ENCODE measurements at places on chromosomes 3 and 15.
A peak's percentile ranks its signal among the peaks of the same experiment; 100 is the strongest.

GRCh38 chr3:166013073-166013679, 176.0 kb upstream of the BCHE start:
- DNase-seq = no peak

- DNase-seq = no peak
Observed at GRCh38 chr3:103077910-103078309, 643.1 kb downstream of the ZPLD1 start.

DNA sequence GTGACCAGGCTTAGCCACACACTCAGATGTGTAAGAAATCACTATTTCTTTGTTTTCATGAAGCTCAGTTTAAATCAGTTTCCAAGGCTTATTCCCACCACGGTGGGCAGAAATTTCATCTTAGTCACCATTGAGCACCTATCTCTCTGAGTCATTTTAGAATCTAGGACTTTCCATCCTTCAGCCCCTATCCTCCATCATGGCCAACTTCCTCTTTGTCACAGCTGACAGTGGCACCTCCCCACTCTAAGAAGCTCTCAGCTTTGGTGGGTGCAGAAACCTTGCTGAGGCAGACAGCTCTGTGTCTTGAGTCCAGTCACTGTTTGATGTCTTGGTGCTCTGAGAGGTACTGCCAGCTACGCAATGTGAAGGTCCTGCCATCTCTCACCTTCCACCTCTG, 32.9 kb downstream of the SNTN start:
- no peak for DNase-seq

DNA sequence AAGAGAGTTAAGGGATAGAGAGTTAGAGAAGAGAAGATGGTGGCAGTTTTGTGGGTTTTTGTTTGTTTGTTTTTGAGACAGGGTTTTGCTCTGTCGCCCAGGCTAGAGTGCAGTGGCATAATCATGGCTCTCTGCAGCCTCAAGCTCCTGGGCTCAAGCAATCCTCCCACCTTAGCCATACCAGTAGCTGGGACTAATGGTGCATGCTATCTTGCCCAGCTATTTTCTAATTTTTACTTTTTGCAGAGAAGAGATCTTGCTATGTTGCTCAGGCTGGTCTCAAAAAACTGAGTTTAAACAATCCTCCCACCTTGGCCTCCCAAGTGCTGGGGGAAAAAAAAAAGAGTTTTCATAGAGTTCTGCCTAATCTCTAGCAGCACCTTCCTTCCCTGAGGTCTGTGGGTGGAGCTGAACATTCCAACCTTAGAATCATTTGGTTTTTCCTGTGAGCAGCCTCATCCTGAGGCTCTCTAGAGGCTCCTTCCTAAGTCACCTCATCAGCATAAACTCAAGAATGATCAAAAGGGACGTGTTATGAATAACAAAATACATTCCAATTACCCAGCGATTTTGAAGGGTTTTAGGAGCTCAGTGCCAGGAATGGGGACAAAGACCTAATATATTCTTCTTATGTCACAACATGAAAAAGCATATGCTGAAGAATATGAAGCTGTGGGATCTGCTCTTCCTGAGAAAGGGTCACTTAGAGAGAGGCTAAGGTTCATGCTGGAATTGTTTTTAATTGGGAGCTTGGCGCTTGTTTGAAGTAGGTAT, 180.6 kb downstream of the LSAMP start:
- DNase-seq = no peak

DNA sequence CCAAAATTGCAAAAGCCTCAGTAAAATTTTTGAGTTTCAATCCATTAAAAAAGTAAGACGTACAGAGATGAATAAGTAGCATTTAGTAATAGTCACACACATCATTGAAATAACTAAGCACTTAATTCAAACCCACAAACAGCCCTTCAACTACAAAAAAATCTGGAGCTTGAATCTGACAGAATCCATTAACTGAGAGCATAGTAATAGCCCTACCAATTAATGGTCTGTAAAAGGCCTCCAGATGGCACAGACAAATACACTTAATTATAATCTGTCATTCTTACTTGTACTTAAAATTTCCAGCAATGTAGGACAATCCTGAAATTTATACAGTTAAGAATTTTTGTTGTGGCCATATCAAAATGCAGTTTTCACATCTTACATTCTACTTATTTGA, 246.9 kb downstream of the VGLL3 start:
- DNase-seq = no peak

GRCh38 chr15:92807971-92808571, 92.1 kb upstream of the CHD2 start:
- no peak for DNase-seq

GRCh38 chr3:29183346-29184087, 97.4 kb upstream of the RBMS3 start:
- DNase-seq = no peak

GRCh38 chr3:29494305-29495036, 213.6 kb downstream of the RBMS3 start:
- DNase-seq = no peak

DNA sequence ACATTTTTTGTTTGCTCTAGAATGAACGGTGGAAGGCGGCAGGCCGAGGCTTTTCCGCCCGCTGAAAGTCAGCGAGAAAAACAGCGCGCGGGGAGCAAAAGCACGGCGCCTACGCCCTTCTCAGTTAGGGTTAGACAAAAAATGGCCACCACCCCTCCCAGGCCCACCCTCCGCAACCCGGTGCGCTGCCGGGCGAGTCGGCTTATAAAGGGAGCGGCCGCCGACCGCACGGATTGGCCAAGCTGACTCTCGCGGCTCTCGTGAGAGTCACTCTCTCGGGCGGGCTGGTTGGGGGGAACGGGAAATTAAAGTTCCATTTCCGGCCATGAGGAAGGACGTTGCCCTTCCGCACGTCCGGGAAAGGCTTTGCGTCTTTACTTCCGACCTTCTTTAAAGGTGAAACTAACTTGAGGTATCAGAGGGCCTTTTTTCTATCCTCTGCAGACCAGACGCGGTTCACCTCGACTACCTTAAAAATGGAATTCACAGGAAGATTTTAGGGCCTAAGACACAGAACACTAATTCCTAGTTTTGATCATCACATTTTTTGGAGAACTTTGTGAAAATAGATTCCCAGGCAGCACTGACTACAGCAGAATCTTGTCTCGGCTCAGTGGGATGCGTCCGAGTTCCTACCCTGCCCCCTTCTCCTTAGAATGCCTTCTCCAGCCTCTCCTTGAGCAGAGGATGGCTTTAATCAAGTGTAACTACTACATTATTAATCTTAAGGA, at the start of gene TERC:
Gene TERC, minus strand, starts transcription at position 179 of the 731 bp plus-strand sequence.
- DNase-seq = peak; percentile 60

- no peak for DNase-seq
Observed at GRCh38 chr3:33122991-33123390, 9.2 kb downstream of the CRTAP start.

DNA sequence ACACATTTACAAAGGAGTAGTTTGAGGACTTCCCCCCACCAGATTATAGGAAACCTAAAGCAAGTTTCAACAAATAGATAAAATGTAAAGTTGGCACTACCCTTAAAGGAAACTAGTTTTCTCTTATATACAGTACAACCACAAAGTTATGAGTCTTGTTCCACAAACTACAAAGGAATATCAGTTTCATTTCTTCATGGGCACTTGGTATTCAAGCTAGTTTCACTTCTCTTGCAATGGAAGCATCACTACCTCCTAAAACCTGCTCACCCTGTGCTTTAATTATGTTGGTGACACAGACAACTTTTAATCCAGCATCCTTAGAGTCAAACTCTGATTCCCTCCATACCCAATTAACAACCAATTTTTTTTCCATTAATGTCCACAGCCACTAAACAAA, 707.0 kb downstream of the ROBO2 start:
- no peak for DNase-seq

DNA sequence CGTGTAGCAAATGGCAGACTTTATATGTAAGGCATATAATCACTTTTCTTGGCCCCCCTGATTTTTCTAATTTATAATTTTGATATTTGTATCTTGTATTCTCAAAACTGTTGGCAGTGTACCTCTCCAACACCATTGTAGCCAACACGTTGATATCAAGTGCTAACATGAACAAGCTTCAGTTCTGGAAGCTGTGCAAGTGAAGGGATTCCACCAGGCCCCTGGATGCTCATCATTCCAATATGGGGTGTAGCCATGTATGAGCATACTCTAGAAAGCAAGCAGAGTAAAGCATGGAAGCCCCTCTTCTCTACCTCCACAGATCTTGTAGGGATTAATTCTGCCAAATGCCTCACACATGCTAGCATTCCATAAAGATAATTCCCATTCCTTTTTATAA, 211.3 kb downstream of the MYRIP start:
- no peak for DNase-seq

- DNase-seq = no peak
Observed at GRCh38 chr15:35540885-35541284, 5.1 kb downstream of the DPH6 start.

DNA sequence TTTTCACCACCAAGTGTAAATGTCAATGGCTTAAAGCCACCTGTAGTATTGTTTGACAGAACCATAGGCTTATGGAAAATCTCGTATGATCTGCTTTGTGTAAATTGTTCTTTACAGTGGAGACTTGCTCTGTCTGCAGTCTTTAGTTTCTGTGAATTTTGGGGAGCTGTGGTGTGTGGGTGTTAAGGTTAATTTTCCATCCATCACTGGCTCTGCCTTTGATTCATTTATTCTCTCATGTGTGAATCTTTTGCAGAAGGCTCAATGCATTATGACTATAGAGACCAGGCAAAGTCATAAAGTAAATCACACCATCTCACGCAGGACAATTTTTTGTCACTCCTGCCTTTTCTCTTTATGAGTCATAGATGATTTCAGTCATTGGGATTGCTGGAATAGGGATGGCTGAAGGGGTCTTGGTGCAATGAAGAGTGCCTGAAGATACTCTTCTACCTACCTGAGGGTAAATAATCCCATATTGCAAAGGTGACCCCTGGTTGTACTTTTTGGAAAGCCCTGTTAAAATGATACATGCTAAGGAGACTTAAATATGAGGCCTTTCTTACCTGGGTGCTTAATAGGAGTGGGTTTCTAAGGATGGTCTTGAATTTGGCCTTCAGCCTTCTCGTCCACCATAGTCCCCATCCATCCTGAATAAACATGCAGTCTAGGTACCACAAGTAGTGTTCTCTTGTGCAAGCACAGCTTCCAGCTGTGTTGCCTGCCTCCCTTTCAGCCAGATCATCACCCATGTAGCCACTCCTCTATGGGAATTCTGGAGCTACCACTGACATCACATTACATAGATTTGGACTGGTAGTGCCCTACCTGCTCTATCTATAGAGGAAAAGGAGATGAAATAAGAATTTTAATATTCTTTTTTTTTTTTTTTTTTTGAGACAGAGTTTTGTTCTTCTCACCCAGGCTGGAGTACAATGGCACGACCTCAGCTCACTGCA, 14.3 kb downstream of the TGFBR2 start:
- DNase-seq = no peak

GRCh38 chr15:48592221-48592731, 53.2 kb downstream of the FBN1 start:
- DNase-seq = no peak

DNA sequence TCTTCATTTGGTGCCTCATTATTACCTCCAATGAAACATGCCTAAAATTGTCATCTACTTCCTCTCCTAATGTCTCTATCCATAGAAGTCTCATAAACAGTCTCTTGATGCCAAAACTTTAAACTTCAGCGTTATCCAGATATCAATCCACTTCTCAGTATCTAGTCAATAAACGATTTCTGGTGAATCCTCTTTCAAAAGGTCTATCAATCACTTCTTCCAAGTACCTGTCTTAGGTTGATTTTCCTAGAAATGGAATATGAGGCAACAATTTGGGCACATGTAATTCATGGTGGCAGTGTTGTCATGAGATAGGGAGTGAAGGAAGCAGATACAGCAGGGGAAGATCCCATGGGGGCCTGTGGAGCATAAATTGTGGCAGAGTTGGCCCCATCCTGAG, 348.5 kb upstream of the POU1F1 start:
- no peak for DNase-seq

DNA sequence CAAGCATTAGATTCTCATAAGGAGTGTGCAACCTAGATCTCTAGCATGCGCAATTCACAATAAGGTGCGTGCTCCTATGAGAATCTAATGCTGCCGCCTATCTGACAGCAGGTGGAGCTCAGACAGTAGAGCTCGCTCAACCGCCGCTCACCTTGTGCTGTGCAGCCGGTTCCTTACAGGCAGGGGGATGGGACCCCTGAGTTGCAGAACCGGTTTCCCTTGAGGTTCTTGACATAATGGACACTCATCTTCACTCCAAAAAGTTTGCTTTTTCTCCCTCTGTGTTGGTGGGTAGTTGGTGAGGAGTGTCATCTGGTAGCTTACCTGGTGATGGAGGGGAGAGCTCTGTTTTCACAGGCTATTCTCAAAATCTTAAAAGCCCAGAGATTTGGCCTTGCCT, 324.0 kb upstream of the TBL1XR1 start:
- DNase-seq = no peak

DNA sequence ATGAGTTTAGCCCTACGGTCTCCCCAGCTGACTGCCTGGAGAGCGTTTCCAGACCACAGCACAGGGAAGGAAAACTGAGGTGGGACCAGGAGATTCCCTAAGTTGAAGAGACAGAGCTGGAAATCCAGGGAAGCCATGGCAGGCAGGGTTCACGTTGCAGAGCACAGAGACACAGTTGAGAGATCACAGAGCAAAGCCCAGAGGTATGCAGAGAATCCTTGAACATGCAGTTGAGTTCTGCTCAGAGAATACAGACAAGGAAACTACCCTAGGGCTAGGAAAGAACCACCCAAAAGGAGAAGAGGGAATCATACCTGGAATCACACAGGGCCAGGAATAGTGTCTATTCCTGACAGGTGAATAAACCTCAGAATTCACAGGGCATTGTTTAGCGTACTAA, 14.3 kb downstream of the SLC28A1 start:
- no peak for DNase-seq

DNA sequence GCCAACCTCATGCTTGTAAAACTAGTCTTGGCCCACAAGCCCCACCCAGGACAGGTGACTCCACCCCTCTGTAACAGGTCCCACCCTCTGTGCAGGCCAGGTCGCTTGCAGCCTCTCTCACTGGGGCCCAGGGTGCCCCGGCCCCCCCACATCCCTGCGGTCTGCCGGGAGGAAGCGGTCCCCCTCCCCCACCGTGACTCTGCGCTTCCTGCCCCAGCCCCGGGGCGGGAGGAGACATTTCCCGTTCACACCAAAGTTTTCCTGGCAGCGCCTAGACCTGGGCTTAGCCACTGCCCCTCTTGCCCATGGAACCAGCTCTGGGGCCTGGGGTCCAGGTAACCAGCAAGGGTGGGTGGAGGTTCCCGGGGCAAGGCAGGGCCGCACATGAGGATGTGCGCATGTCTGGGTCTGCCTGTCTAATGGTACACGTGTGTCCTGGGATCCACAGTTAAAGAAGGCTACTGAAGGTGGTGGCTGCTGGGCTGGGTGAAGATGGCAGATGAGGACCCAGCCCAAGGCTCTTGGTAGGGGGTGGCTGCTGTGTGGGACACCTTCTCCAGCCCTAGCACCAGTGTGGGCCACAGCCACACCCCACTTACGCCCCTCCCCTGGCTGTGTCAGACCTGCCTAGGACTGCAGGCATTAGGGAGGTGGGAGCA, 8.4 kb downstream of the NBEAL2 start:
- peak; percentile 96 for DNase-seq

- DNase-seq = no peak
Observed at GRCh38 chr15:63908991-63909390, 75.2 kb upstream of the HERC1 start.

Measured in GM12892 (cell line).